ENCODE measurements at places on chromosomes 11 and 22. TPM values are rescaled to one million over a fixed set of nuclear protein-coding genes. Genes with fewer than 3 reads are reported as not detected.

SF3A1 gene
- 45.9 TPM for polyA plus RNA-seq

PRPF19 gene
- 55.6 TPM for polyA plus RNA-seq

OR52A1 gene
- polyA plus RNA-seq = not detected

INS gene
- polyA plus RNA-seq = not detected

SLC29A2 gene
- polyA plus RNA-seq = 0.15 TPM

TEX54 gene
- not detected for polyA plus RNA-seq

SYTL2 gene
- 148 TPM for polyA plus RNA-seq

BTG4 gene
- polyA plus RNA-seq = 0.09 TPM

UBQLNL gene
- polyA plus RNA-seq = 0.10 TPM

CNTF gene
- polyA plus RNA-seq = 0.95 TPM

SEPTIN3 gene
- polyA plus RNA-seq = 0.05 TPM

RAB39A gene
- polyA plus RNA-seq = not detected

GCAT gene
- 6.6 TPM for polyA plus RNA-seq

CADM1 gene
- polyA plus RNA-seq = 15.4 TPM

RNF169 gene
- 12.3 TPM for polyA plus RNA-seq

PRRG4 gene
- polyA plus RNA-seq = 0.27 TPM

ACR gene
- not detected for polyA plus RNA-seq

SAMM50 gene
- 45.7 TPM for polyA plus RNA-seq

ADAMTS15 gene
- polyA plus RNA-seq = 18.2 TPM

CSF2RB gene
- polyA plus RNA-seq = not detected

CCDC85B gene
- 18.1 TPM for polyA plus RNA-seq

OR4C3 gene
- not detected for polyA plus RNA-seq

CCDC89 gene
- 2.9 TPM for polyA plus RNA-seq

ELFN2 gene
- polyA plus RNA-seq = 0.02 TPM

OR56A1 gene
- not detected for polyA plus RNA-seq

GLB1L3 gene
- not detected for polyA plus RNA-seq

APOL5 gene
- polyA plus RNA-seq = 0.06 TPM

ABCG4 gene
- polyA plus RNA-seq = 0.05 TPM
